ENCODE measurements at places on chromosomes 12 and 14.

GRCh38 chr12:123034865-123035264 lies 54.4 kb downstream of the ARL6IP4 start:
- DNase-seq, result no peak

- DNase-seq, result no peak
These were observed 1.6 kb downstream of the RFX4 start for GRCh38 chr12:106584104-106585064.

- no peak for DNase-seq
These were observed 11.5 kb downstream of the ADAMTS20 start for GRCh38 chr12:43540470-43540869.

DNA sequence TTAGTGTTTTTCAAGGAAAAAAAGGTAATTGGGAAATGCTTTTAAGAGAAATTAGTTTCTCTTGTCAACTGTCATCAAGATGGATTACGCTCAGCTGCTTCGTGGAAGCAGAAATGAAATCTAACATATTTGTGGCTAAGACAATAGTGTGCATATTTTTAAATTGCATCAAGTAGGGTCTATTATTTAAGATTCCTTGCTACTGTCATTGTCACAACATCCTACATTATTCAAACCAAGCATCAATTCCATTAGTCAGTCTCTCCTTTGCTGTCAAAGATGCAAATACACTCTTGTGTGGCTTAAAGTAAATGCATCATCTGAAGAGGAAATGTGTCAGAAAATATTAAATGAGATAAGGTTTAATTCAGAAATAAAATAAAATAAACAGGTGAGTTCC lies 1277.6 kb upstream of the SEL1L start:
- DNase-seq, result no peak

DNA sequence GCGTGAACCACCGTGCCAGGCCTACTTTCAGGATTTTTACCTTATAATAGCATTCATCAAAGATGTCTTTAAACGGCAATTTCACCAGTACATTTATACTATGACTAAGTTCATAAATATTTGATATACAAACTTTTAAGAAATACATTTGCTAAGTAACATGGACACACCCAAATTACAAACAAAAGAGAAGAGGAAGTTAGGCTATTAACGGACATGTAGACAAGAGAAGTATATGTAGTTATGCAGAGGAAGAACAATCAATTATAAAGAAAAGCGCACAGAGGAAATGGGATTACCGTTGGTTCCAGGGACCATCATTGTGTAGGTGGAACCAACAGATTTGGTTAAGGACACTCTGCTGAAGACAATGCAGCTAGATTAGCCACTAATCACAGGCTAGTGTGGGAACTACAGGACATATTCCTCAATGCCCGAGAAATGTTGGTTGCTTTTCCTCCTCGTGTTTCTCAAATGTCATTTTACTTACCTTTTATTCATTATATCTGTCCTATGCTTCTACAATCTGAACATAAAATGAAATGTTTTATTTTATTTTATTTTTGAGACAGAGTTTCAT lies 24.0 kb upstream of the PKP2 start:
- DNase-seq, result no peak

GRCh38 chr12:25241167-25242020 lies 9.3 kb downstream of the KRAS start:
- no peak for DNase-seq

- DNase-seq, result no peak
These were observed 27.3 kb downstream of the TSHR start for GRCh38 chr14:80982711-80983110.

DNA sequence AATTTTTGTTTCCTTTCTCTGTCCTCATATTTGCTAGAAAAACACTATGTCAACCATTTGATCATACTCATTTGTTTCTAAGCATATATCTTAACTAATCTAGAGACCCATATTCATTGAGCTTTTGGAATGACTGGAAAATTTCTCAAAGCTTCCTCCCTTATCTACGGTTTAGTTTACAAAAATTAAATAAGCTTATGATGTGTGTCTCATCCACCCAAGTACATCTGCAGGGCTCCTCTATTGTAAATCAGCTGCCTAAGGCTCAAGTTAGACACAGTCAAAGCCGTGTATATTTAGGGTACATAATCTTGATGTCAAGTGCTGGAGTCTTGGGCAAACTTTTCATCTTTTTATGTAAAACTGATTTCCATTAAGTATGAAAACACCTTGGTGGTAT lies 370.5 kb downstream of the DIO2 start:
- DNase-seq, result no peak

- no peak for DNase-seq
These were observed 43.0 kb upstream of the SLC38A2 start for GRCh38 chr12:46415552-46415951.

DNA sequence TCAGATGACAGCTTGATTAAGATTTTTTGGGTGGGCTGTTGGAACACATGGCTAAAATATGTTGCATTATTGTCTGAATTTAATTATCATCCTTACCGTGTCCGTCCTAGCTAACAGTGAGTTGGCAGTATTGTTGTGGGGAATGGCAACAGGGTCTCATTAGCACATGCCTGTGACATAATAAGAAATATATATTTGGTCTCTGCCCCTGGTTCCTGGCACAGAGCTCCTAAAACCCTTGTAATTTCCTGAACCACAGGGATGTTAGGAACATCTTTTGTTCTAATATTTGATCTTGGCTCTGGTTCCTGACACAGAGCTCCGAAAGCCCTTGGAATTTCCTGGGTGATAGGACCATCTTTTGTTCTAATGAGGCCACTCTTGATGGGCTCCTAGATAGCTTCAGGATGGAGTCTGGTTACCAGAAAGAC lies 76.0 kb downstream of the SYNE2 start:
- DNase-seq, result no peak

DNA sequence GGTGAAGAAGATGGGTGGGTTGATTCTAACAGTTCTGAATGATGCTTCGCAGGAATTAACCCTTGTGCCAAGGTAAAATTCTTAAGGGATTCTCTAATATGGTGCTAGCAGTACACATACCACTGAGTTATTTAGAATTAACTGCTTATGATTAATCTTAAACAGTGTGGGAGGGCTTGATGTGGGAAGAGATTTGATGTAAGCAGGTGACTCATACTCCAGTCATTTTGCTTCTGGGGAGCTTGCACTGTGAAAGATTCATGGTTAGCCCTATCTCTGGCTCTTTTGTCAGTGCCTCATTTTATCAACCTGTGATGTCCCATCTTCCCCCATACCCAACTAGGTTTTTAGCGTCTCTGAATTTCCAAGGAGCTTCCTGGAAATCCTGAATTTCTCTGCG lies 83.8 kb downstream of the NRXN3 start:
- no peak for DNase-seq

DNA sequence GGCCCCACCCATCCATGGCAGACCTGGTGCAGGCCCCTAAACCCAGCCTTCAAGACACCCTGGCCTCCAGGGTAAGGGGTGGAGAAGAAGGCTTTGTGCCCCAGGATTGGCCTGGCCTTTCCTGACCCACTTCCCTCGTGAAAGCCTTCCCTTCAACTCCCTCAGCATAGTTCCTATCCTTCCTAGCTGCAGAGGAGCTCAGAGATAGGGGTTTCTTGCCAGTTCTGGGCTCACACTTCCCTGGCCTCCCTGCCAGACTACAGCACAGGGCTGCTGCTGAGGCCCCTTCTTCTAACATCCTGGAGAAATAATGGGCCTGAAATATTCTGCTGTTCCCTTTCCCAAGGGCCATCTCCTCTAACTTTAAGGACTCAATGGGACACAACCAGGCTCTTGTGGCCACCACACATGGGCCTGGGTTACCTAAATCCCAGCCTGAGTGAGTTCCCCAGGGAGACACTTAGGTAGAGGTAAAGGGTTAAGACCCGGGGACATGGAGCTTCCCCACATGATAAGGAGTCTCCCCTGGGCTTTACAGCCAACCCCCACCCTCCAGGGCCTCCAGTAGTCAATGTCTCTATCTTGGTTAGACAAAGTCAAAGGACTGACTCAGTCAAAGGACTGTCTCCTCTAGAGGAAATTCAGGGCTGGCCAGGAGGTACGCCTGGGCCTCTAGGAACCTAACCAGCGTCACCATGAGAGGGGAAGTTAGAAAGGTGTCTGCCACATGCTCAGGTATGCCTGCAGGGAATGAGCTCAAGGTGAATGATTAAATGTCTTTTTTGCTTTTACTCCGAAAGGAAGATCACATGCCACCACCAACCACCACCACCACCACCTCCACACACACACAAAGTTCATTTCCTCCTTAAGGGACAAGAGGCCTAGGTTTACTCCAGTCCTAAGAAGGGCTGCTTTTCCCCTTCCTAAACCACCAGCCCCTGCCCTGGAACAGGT lies 7.1 kb downstream of the ZFP36L1 start:
- DNase-seq, result no peak

DNA sequence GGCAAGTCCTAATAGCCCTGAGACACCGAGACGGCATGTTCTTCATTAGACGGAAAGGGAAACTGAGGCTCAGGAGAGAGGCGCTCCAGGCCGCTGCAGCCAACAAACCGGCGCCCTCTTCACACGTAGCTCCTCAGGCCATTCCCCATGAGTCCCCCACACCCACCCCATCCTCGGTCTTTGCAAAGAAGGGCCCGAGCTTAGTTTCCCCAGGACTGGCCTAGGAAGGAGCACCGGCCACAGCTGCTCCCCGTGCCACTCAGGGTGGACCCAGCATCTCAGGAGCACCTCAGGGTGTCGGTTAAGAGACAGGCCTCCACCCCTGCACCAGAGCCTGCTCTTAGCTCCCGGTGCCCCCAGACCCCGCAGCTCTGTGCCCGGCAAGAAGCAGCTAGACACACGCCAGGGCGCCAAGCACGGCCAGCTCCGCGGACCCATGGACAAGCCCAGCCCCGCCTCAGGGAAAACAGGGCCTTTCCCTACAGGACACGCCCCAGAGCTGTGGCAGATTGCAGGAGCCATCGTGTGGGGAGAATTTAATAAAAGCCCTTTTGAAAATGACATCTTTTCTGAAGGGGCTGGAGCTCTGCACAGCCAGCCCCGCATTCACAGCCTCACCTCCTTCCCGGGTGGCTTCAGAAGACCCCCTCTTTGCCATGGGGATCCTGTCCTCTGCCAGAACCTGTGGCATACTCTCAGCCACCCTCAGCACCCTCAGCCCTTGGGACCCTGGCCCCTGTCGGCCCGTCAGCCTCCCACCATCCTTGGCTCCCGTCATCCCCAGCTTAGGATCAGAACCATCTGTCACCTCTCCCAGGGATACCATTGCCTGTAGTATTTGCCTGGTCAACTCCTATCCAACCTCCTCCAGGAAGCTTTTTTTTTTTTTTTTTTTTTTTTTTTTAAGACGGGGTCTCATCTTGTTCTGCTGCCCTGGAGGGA lies 59.7 kb downstream of the LGMN start:
- DNase-seq, result no peak

DNA sequence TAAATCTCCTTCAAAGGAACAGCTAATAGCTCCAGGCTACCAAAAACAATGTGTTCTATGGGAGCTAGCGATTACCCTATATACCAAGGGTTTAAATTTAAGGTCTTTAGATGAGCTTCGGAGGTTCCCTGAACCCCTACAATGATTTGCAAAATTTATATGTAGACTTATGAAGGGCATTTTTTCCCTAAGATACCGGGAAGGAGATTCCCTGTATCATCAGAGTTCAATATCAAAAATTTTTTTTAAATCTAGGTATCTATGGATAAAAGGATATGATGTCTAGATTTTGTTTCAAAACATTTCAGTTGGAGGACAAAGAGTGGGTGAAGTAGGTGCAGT lies 17.9 kb upstream of the COL2A1 start:
- DNase-seq, result no peak

DNA sequence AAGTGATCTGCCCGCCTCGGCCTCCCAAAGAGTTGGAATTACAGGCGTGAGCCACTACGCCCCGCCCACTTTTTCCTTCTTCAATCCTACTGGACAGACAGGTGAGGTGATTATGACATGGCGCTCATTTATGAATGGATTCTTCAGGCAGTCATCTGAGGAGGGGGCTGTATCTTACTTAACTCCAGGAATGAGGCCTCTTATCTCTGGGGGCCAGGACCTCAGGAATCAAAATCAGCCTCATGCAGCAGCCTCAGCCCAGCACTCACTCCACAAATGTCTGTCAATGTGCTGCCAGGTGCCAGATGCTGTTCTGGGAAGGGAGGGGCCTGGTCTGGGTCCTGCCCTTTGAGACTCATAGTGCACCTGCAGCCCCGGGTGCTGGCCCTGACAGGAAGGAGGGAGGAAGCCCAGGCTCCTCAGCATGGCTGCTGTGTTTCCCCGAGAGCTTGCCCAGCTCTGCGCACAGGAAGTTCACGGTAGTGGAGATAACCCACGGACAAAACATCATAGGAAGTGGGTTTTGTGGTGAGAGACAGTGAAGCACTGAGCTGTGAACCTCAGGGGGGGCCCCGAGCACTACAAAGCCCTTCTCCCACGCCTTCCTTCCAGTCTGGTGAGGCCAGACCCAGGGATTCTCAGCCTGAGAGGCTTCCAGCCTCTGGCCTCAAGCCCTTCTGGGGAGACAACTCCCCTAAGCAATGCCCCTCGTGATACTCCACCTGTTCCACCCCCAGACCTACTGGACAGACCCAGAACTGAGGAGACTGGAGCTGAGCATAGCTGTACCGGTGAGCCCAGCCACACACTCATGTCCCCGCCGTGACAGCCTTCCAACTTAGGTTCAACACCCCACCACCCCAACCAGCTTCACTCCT lies 22.3 kb downstream of the GALNT6 start:
- DNase-seq, result peak; percentile 47

- DNase-seq, result no peak
These were observed 26.0 kb downstream of the DCP1B start for GRCh38 chr12:1978078-1978862.

GRCh38 chr14:61346793-61347192 lies 25.4 kb downstream of the PRKCH start:
- DNase-seq, result no peak

DNA sequence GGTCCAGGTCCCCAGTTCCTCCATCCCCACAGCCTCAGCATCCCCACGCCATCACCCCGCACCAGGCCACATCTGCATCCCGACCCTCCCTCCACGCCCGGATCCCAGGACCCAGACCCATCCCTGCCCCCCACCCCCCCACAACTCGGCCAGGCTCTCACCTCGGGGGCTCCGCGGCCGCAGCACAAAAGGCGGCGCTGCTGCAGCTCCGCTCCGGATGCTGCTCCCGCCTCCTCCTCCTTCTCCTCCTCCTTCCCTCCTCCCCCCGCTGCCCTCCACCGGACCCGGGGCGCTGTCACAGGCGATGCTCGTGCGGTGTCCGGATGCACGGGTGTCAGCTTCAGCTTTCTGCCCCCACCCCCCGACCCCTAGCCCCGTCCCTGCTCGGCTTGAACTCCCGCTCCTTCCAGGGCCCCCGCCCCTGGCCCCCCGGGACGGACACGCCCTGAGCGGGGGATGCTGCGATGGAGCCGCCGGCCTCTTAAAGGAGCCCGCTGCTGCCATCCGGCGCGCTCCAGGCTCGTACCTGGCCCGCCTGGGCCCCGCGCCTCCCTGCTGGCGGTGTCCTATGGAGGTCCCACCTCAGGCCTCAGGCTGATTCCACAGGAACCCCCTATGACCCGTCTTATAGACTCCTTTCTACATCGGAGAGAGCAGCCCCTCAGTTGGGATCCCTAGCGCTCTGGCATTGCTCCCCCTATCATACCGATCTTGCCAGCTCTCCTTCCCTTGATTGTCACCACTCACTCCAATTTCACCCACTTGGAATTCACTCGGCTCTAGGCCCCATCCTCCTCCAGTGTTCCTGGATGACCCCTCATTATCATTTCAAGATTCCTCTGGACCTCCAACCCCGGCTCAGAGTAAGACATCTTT lies at the start of gene MAP3K12:
MAP3K12 (minus strand) TSS at position 193 of the 876 bp plus-strand sequence. CDS start 12,067 bp downstream, outside the sequence.
- DNase-seq, result no peak
